ENCODE measurements at places on chromosomes 4 and X.

DNA sequence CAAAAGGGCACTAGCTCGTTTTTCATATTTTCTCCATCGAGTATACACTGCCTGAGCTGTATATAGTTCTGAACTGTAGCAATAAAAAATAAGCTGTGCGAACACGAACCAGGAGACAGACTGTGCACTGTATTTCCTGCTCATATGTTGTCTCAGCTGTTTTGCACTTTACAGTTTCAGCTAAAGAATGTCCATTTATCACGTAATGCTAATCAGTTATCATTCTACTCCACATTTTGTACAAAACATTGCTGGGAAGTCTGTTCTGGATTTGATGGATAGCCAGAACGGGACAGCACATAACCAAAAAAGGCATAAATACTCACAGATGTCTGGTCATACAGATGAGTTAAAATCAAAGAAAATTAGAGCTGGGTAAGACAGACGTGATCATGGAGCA is 315.5 kb upstream of the ADGRL3 start:
- ATAC-seq, result no peak

DNA sequence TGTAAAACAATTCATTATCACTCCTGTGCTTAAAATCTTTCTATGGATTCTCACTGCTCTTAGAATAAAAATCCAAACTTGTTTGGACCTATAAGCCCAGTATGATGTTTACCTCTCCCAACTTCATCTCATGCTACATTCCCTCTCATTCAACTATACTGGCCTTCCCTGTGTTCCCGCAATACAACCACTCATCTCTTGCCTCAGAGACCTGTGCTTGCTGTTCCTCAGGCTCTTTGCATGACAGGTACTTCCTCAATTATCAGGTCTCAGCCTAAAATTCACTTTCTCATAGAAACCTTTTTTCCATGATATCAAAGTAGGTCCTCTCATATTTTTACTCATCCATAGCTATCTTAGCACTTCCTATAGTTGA is 71.7 kb downstream of the ENOX2 start:
- ATAC-seq, result no peak

GRCh38 chr4:47313384-47313783 is 150.1 kb downstream of the COMMD8 start:
- no peak for ATAC-seq

DNA sequence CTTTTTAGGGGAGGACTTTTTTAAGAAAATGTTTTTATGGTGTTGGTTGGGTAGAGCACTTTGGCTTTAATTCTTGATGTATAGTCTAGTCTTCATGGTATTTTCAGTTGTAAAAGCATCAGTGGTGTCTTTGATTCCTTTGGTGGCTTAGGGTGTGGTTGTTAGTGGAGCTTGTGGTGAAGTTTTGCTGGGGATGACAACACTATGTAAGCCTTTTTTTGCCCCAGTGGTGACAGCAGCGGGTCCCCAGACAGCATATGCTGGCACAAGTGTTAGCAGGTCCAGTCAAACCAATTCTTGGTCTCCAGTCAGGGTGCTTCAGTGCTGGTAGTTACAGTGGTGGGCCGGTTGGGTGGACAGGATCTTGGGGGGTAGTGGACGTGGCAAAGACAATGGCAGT is 52.0 kb downstream of the CHIC1 start:
- no peak for ATAC-seq

DNA sequence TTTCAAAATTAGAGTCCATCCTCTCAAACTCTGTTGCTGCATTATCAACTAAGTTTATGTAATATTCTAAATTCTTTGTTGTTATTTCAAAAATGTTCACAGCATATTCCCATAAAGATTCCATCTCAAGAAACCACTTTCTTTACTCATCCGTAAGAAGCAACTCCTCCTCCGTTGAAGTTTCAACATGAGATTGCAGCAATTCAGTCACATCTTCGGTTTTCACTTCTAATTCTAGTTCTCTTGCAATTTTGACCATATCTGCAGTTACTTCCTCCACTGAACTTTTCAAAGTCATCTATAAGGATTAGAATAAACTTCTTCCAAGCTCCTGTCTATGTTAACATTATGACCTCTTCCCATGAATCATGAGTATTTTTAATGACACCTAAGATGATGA is 216.6 kb upstream of the SLC7A11 start:
- no peak for ATAC-seq

- ATAC-seq, result no peak
Observed at GRCh38 chr4:70183168-70183939, 12.2 kb upstream of the ODAM start.

DNA sequence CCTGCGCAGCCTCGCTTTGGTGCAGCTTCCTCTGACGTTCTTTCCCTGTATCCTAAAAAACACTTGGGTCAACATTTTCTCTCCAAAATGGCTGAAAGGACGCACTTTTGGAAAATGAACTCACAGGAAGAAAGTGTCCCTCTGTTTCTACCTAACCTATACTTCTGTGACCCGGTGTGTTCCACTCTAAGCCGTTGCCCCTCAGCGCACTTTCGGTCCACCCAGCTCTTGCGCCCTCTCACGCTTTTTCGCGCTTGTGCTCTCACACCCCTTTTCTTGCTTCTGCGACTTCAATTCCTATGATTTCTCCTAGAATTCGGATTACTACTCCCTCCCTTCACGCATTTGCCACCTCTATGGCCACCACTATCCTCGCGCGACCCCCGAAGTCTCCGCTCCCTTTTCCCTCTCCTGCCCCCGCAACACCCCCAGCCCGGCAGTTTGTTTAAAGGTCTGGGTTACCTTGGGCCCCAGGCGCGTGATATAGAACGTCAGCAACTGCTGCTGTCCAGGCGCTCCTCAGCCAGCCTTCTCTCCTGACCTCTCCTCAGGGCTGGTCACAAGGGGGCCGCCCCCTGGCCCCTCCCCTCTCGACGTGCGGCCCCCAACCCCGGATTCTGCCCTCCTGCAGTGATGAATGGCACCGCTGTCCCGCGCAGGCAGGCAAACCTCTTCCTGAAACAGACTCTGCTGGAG is at the start of gene USP51:
Gene USP51, minus strand, starts transcription at position 535 of the 696 bp plus-strand sequence. CDS start 909 bp downstream, outside the sequence.
- ATAC-seq, result peak; percentile 58

DNA sequence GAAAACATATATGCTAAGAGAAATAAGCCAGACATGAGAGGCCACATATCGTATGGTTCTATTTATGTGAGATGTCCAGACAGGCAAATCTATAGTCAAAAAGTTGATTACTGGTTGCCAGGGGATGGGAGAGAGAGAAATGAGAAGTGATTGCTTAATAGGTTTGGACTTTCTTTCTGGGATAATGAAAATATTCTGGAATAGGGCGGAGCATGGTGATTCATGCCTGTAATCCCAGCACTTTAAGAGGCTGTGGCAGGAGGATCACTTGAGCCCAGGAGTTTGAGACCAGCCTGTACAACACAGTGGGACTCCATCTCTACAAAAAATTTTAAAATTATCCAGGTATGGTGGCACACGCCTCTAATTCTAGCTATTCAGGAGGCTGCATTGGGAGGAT is 22.4 kb downstream of the RBM47 start:
- peak; percentile 16 for ATAC-seq

DNA sequence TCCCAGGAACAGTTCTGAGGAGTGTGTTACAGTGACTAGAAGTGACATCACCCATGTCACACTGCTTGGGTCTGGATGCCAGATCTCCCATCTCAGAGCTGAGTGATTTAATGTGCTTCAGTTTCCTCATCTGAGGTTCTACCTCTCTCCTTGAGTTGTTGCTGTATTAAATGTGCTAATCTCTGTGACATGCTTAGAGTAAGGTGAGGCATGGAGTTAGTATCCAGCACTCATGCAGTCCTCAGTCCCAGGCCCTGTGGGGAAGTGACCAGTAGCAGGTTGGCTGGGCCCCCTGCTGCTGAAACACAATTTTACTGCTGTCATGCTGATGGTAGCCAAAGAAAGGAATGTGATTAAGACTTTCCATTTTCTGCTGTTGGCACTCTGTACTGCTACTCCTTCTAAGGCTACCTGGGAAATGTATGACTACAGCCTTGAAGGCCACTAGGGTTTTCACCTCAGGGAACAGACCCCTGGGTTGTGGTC is 639.6 kb downstream of the MID1IP1 start:
- ATAC-seq, result no peak

GRCh38 chrX:40748977-40749376 is 13.6 kb upstream of the MED14 start:
- ATAC-seq, result no peak

DNA sequence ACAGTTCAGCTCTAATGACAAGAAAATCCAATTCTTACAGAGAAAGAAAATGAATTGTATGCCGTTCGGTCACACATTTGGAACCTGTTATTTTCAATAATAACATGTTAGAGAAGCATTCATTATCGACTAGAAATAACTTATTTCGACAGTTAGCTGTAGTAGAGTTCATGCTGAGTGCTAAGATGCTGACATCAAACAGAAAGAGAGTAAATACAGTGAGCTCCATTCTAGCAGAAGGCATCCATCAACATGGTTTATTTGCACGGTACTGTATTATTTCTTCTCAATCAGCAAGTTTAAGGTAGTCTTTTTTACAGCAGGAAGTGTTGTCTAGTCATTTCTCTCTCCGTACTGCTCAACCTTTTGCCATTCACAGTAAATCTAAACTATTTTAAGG is 732.1 kb downstream of the STIM2 start:
- ATAC-seq, result no peak

GRCh38 chrX:8591501-8591900 is 126.9 kb downstream of the VCX3B start:
- ATAC-seq, result no peak

GRCh38 chr4:139955600-139955999 is 198.4 kb downstream of the MAML3 start:
- ATAC-seq, result no peak

DNA sequence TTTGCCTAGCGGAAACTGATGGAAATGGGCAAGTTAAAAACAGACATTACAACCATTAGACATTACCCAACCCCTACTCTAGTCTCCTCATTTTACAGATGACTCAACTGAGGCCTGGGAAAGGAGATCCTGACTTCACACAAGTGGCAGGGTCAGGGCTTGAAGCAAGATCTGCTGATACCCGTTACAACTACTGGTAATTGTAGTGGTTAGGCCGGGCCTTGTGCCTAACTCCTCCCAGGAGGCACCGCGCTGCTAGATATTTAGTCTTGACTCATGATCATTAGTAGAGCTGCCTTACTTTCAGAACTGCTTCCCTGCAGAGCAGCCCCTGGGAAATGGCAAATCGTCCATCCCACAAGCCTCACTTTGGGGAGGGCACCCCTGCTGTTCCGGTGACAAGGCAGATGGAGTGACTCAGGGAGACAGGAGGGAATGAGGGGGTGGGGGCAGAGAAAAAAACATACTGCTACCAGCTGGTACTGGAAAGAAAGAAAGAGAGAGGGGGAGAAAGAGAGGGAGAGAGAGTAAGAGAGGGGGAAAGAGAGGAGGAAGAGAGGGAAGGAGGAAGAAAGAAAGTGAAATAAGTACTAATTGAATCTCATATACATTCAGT is 12.2 kb downstream of the ARHGEF6 start:
- peak; percentile 50 for ATAC-seq

- no peak for ATAC-seq
Observed at GRCh38 chr4:155638195-155638965, 28.3 kb upstream of the GUCY1A1 start.

DNA sequence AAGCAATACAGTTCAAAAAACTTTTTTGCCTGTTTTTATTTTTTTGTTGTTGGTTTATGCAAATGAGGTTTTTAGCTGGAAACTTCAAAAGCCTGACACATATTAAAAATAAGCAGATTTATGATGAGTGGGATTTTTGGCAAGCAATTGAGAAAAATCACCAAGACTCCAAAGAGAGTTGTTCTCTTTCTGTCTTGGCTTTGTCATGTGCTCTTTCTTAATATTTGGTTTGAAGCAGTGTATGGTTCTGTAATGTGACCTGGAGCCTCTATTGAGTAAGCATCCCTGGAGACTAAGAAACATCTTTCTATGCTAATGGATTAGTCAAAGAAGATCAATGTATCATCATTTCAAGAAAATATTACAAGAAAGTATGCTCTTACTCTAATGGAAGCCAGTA is 11.7 kb downstream of the TRIM2 start:
- ATAC-seq, result no peak
